ENCODE measurements at places on chromosomes 5 and 9.

DNA sequence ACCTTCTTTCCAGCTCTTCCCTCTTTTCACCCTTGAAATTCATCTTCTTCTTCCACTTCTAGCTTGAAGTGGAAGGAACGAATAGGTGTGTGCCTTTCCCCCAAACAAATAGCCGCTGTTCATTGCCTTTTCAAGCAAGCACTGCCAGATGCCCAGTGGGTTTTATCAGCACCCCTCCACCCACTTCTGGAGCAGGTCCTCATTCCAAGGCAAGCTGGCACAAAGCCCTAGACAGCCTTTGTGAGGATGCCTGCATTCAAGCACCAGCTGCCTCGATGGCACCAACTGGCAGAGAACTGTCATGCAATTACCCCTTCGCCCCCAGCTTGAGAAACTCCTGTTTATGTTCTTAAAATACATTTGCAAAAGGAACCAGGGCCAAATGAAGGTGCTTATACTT is 36.5 kb downstream of the SERINC5 start:
- no peak overlapping the region for H3K27ac ChIP-seq
- no peaks in the 10 kb centered on the region for H3K36me3 ChIP-seq
- no peak for DNase-seq
- no peaks in the 10 kb centered on the region for H3K27me3 ChIP-seq

- H3K27ac ChIP-seq = no peak overlapping the region
- DNase-seq = no peak
- H3K36me3 ChIP-seq = no peaks in the 10 kb centered on the region
- no peaks in the 10 kb centered on the region for H3K4me1 ChIP-seq
Measured at GRCh38 chr5:42545038-42545437, 121.8 kb downstream of the GHR start.

- H3K27ac ChIP-seq = no peak overlapping the region
- no peaks in the 10 kb centered on the region for H3K36me3 ChIP-seq
- no peaks in the 10 kb centered on the region for H3K4me1 ChIP-seq
- H3K27me3 ChIP-seq = no peaks in the 10 kb centered on the region
- no peak overlapping the region for H3K4me3 ChIP-seq
Measured at GRCh38 chr5:74956278-74956677, 90.1 kb upstream of the FAM169A start.

- H3K27me3 ChIP-seq = no peaks in the 10 kb centered on the region
- DNase-seq = peak; percentile 72
- H3K36me3 ChIP-seq = no peaks in the 10 kb centered on the region
- no peaks in the 10 kb centered on the region for H3K4me1 ChIP-seq
- no peak overlapping the region for H3K4me3 ChIP-seq
Measured at GRCh38 chr9:89993678-89994630, 389.1 kb downstream of the GADD45G start.

DNA sequence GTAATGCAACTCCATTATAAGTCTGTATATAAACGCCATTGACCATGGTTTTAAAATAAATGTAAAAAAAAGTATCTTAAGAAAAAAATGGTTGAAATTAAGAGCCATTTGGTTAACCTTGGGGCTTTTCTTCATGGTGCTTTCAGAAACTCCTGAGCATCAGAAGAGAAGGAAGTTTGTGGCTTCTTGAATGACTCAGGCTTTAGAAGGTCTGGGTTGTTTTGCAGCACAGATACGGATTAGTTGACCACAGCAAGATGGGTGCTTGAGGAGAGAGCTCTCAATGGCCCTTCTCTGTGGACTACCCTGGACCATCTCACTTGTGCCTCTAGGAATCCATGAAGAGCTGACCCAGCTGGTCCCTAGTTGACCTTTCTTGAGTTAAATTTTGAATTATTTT is 189.5 kb downstream of the TMEM38B start:
- DNase-seq = no peak
- no peaks in the 10 kb centered on the region for H3K27me3 ChIP-seq
- H3K4me1 ChIP-seq = no peaks in the 10 kb centered on the region
- no peak overlapping the region for H3K4me3 ChIP-seq
- H3K36me3 ChIP-seq = no peaks in the 10 kb centered on the region

GRCh38 chr9:105858006-105858690 is 163.8 kb downstream of the TMEM38B start:
- H3K4me1 ChIP-seq = no peaks in the 10 kb centered on the region
- no peak overlapping the region for H3K4me3 ChIP-seq
- no peak for DNase-seq
- no peaks in the 10 kb centered on the region for H3K36me3 ChIP-seq
- H3K27me3 ChIP-seq = no peaks in the 10 kb centered on the region
- H3K27ac ChIP-seq = no peak overlapping the region

Measured in right atrium auricular region (tissue), 2 donors.